ENCODE measurements at places on chromosomes 5 and 9.
A peak's percentile ranks its signal among the peaks of the same experiment; 100 is the strongest.

DNA sequence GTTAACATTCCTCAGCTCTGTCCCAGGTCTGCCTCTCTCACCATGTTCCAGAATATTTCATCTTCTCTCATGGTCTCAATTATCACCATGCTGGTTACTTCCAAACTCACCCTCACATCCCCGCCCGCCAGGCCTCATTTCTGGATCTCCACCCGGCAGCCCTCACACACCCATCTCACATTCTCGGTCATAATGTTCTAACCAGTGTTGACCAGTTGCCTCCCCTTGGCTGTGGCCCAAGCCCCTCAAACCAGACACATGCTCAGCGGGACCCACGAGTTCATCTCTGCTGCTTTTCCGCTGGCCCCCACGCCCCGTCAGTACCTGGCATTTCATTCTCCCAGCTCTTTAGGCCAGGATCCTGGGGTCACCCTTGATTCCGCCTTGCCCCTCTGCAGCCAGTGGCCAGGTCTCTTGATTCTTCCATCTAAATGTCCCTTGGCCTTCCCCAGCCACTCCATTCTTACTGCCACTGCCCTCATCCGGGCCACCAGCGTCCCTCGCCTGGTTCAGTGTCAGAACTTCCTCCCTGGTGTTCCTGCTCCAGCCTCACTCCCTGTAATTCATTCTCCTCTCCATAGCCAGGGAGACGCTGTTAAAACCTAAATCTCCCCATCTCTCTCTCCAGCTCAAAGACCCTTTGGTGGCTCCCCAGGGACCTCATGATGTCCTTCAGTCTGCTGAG lies 141.7 kb downstream of the MVB12B start:
- no peak overlapping the region for H3K27ac ChIP-seq
- H3K27me3 ChIP-seq, result peaks cover 2% of the 10 kb centered on the region
- H3K36me3 ChIP-seq, result peaks cover 3% of the 10 kb centered on the region
- peaks cover 9% of the 10 kb centered on the region for H3K4me1 ChIP-seq
- DNase-seq, result no peak
- H3K4me3 ChIP-seq, result no peak overlapping the region

- H3K27ac ChIP-seq, result no peak overlapping the region
- no peak overlapping the region for H3K4me3 ChIP-seq
- H3K27me3 ChIP-seq, result no peaks in the 10 kb centered on the region
These were observed 79.1 kb downstream of the FEM1C start for GRCh38 chr5:115465431-115465830.

DNA sequence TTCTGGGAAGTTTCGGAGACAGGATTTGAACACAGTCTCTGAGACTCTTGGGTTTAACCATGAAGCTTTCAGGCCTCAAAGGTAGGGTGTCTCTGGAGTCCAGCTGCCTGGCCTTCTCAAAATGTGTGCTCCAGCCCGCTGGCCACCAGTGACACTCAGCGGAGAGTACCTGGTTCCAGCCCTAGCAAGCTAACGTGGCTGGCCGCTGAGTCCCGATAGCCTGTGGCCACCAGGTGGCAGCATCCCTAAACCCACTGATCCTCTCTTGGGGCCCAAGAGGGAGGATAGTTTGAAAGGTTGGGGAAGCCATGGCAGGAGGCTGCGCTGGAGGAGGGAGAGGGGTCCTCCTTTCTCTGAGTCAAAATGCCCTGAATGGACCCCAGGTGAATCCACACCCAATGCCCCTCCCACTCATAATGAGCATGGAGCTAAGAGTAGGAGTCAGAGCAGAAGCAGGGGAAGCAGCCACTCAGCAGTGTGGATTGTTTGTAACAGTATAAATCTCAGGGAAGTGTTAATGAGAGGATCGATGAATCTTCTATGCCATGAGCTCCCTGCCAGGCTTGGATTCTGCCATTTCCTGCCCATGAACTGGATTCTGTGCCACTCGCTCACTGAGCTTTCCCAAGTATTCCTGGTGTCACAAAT lies 5.4 kb upstream of the TIFAB start:
- H3K36me3 ChIP-seq, result no peaks in the 10 kb centered on the region
- peaks cover 3% of the 10 kb centered on the region for H3K27me3 ChIP-seq
- H3K27ac ChIP-seq, result no peak overlapping the region
- H3K4me3 ChIP-seq, result no peak overlapping the region
- H3K4me1 ChIP-seq, result peaks cover 5% of the 10 kb centered on the region

- DNase-seq, result no peak
- no peak overlapping the region for H3K27ac ChIP-seq
- H3K4me1 ChIP-seq, result peaks cover 17% of the 10 kb centered on the region
- H3K27me3 ChIP-seq, result peaks cover 4% of the 10 kb centered on the region
These were observed 63.4 kb upstream of the ENTREP1 start for GRCh38 chr9:69261636-69262035.

DNA sequence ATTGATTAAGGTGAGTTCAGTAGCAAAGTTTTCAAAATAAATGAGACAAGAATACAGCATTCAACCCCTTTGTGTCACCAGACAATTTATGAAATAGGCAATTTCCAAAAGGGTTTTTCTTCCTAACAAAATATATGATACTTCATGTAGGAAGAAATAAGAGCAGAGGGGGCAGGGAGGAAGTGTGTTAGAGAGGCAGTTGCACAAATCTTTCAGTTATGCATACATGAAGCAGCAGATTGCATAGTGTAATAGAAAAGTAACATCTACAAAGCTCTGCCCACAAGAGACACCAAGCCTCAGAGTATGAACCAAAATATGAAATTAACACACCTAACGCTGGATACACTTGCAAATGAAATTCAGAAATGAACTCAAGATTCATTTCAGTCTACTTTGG lies 157.0 kb downstream of the DENND1A start:
- no peak for DNase-seq
- H3K36me3 ChIP-seq, result no peaks in the 10 kb centered on the region

DNA sequence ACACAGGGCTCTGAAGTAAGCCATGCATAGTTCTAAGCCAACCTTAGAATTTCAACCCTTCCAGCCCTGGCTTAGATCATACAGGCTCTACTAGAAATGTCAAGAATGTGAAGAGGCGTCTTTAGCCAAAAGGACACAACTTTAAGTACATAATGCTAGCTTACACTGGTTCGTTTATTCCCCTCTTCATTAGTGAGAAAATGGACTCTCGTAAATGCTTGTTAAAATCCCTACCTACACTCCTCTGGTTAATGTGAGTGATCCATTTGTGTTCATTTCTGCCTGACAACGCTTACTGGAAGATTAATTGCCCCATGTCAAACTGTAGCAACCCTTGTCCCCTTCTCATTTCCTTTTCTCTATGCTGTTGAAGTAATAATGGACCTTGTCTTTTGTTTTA lies 149.3 kb upstream of the POU5F2 start:
- DNase-seq, result no peak
- no peaks in the 10 kb centered on the region for H3K4me1 ChIP-seq
- H3K4me3 ChIP-seq, result no peak overlapping the region

- H3K27ac ChIP-seq, result no peak overlapping the region
- H3K4me1 ChIP-seq, result peaks cover 30% of the 10 kb centered on the region
- H3K27me3 ChIP-seq, result peaks cover 7% of the 10 kb centered on the region
- peak overlapping the region; percentile 47 for H3K4me3 ChIP-seq
These were observed 15.3 kb upstream of the CCDC180 start for GRCh38 chr9:97292200-97292599.

- H3K36me3 ChIP-seq, result no peaks in the 10 kb centered on the region
- peaks cover 1% of the 10 kb centered on the region for H3K27me3 ChIP-seq
- DNase-seq, result no peak
- no peak within 1 kb of the TSS for H3K4me3 ChIP-seq
These were observed at the start of gene SOHLH1 for GRCh38 chr9:135699440-135699839. TSS of gene SOHLH1 (minus strand) at chr9:135699481. CDS start at chr9:135699467, 14 bp downstream.

GRCh38 chr5:95822043-95822541 lies 434 bp downstream of the GLRX start:
- peak overlapping the region; percentile 94 for H3K27ac ChIP-seq
- peak; percentile 41 for DNase-seq
- H3K4me1 ChIP-seq, result peaks cover 59% of the 10 kb centered on the region

GRCh38 chr5:77845324-77845646 lies 69.1 kb upstream of the TBCA start:
- H3K36me3 ChIP-seq, result no peaks in the 10 kb centered on the region
- H3K27me3 ChIP-seq, result peaks cover 30% of the 10 kb centered on the region
- H3K4me3 ChIP-seq, result no peak overlapping the region
- H3K4me1 ChIP-seq, result peaks cover 20% of the 10 kb centered on the region
- no peak overlapping the region for H3K27ac ChIP-seq
- DNase-seq, result no peak

- no peaks in the 10 kb centered on the region for H3K36me3 ChIP-seq
- peaks cover 6% of the 10 kb centered on the region for H3K4me1 ChIP-seq
- no peak overlapping the region for H3K27ac ChIP-seq
- no peak overlapping the region for H3K4me3 ChIP-seq
- DNase-seq, result no peak
These were observed 65.1 kb downstream of the WWC1 start for GRCh38 chr5:168356592-168356991.

DNA sequence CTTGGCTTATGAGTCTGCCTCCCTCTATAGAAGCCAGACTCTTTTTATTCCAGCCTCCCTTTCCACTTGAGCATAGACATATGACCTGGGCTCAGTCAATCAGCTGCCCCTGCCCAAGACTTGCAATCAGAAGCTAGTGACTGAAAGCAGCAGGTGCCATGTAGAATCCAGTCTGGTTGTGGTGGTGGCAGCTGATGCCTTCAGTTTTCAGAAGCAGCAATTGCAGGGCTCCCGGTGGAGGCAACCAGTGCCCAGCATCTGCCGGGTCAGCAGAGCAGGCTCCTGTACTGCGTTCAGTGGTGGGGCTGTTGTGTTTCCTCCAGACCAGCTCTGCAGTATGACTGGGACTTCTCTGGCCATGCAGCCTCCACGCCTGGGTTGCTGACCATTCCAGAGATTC lies 53.9 kb upstream of the PALM2AKAP2 start:
- H3K27me3 ChIP-seq, result peaks cover 1% of the 10 kb centered on the region
- no peak overlapping the region for H3K27ac ChIP-seq
- H3K4me1 ChIP-seq, result no peaks in the 10 kb centered on the region
- no peak overlapping the region for H3K4me3 ChIP-seq
- H3K36me3 ChIP-seq, result no peaks in the 10 kb centered on the region

GRCh38 chr5:52007230-52007858 lies 624.1 kb downstream of the ISL1 start:
- H3K27me3 ChIP-seq, result no peaks in the 10 kb centered on the region
- H3K27ac ChIP-seq, result no peak overlapping the region
- no peaks in the 10 kb centered on the region for H3K36me3 ChIP-seq
- DNase-seq, result peak; percentile 34
- H3K4me1 ChIP-seq, result no peaks in the 10 kb centered on the region
- H3K4me3 ChIP-seq, result no peak overlapping the region

DNA sequence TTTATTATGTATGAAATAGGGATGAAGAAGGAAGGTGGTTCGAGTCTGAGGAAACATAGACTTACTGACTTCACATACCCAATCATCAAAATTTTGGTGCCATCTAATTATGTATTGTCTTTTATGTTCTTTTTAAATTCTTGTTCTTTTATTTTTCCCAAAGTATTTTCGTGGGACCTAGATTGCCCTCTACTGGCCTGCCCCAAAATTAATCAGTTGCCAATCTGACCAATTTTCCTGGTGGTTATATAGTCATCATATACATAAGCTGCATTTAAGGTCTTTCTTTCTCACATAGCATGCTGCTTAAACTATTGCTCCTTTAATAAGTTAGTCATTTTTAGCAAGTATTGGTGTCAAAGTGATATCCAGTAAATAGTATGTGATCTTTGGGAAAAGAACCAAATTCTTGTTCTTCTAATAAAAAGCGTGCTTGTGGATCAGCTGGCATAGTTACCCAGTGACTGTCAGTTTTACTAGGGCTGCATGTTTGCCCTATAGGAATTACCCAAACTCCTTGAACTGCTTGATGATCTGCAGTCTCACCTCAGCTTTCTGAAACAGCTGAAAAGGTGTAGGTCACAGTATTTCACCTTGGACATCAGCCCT lies 223.5 kb downstream of the SH3GL2 start:
- peak; percentile 12 for DNase-seq
- no peaks in the 10 kb centered on the region for H3K36me3 ChIP-seq
- no peak overlapping the region for H3K4me3 ChIP-seq
- H3K4me1 ChIP-seq, result no peaks in the 10 kb centered on the region
- no peak overlapping the region for H3K27ac ChIP-seq

DNA sequence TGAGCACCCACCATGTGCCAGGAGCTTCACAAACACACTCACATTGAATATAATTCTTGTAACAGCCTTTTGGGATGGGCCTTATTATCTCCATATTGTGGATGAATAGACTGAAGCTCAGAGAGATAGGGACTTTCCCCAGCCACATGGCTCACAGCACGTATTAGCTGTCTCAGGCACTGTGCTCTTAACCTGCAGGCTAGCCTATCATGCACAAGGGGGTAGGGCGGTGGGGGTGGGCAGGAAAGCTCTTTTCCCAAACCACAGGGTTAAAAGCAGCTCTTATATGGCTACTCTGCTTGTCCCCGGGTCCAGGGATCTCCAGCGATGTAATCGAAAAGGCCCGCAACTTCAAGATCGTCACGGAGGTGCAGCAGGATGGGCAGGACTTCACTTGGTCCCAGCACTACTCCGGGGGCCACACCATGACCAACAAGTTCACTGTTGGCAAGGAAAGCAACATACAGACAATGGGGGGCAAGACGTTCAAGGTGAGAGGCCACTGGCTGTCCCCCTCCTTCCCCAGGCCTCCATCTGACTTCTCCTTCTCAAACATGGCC lies 2.6 kb downstream of the FABP6 start:
- H3K27ac ChIP-seq, result no peak overlapping the region
- no peak for DNase-seq
- peaks cover 4% of the 10 kb centered on the region for H3K27me3 ChIP-seq

DNA sequence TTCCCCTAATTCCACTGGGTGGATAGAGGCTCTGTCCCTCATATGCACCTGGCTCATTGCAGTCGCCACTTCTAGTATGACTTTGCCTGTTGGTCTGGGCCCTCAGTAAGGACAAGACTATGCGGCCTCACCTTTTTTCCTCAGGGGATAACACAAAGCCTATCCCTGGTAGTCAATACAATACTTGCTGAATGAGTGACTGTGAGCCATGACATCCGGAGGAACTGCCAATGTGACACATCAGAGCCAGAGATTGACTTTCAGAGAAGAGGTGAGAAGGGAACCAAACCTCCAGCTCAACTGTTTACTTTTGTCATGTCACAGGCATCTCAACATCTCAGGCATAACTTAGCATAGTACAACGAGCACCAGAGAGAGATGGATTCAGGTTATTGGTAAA lies 371.3 kb downstream of the DMRT2 start:
- no peaks in the 10 kb centered on the region for H3K4me1 ChIP-seq
- peaks cover 1% of the 10 kb centered on the region for H3K27me3 ChIP-seq
- no peak overlapping the region for H3K4me3 ChIP-seq
- H3K27ac ChIP-seq, result no peak overlapping the region

DNA sequence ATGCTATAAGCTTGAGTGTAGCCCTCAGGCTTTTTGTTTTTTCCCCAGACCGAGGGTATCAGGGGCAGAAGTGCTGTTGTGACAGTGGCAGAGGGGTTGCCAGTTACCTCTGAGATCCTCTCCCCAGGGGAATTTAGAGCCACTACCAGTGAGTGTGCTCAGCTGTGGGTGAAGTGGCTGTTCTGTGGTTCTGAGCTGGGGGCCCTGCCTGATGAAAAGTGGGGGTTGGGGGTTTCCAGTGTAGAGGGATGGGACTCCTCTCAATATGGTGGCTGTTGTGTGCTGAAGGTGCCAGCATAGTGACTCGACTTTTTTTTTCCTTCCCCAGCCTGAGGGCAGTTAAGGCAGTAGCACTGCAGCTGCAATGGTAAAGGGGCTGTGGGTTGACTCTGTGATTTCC lies 506.7 kb downstream of the TMEM232 start:
- DNase-seq, result no peak
- H3K4me1 ChIP-seq, result no peaks in the 10 kb centered on the region
- no peak overlapping the region for H3K27ac ChIP-seq
- no peak overlapping the region for H3K4me3 ChIP-seq
- H3K36me3 ChIP-seq, result no peaks in the 10 kb centered on the region
